ENCODE measurements at places on chromosomes 1 and 21.

- no peak for DNase-seq
Observed at GRCh38 chr1:227748496-227749182, 13.4 kb downstream of the SNAP47 start.

GRCh38 chr21:44052071-44052829 is 40.1 kb downstream of the TRAPPC10 start:
- no peak for DNase-seq

GRCh38 chr1:91054780-91055481 is 33.1 kb upstream of the ZNF644 start:
- no peak for DNase-seq

- DNase-seq, result no peak
Observed at GRCh38 chr1:10877894-10878293, 81.4 kb upstream of the CASZ1 start.

- DNase-seq, result no peak
Observed at GRCh38 chr1:157407917-157408525, 144.3 kb downstream of the FCRL5 start.

- DNase-seq, result no peak
Observed at GRCh38 chr1:179105393-179105792, 23.5 kb downstream of the TOR3A start.

DNA sequence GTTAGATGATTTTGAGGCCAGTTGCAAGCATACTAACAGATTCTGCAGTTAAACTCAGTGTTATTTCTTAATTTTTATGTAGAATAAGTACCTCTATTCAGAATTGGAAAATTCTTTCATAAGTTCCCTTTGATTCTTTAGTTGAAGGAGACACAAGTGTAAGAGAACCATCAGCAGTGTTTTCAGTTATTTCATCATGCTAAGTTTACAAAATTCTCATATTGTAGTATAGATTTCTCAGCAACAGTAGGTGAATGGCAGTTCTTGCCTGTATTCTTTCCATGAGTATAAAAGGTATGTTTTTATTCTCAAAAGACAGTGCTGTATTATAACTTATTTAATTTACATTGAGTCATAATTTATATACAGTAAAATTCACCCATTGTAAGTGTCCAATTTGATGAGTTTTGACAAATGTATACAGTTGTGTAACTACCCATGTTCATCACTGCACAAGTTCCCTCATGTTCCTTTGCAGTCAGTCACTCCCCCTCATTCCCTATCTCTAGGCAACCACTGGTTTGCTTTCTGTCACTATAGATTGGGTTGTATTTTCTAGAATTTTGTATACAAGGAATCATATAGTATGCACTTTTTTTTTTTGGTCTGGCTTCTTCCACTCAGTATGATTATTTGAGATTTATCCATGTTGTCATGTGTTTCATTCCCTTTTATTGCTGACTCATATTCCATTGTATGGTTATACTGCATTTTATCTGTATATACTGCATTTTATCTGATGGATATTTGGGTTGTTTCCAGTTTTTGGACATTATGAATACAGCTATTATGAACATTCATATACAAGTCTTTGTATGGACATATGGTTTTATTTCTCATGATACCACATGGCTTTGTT is 3.9 kb downstream of the RPS6KC1 start:
- no peak for DNase-seq

- DNase-seq, result no peak
Observed at GRCh38 chr1:165612062-165612461, 19.0 kb upstream of the MGST3 start.

DNA sequence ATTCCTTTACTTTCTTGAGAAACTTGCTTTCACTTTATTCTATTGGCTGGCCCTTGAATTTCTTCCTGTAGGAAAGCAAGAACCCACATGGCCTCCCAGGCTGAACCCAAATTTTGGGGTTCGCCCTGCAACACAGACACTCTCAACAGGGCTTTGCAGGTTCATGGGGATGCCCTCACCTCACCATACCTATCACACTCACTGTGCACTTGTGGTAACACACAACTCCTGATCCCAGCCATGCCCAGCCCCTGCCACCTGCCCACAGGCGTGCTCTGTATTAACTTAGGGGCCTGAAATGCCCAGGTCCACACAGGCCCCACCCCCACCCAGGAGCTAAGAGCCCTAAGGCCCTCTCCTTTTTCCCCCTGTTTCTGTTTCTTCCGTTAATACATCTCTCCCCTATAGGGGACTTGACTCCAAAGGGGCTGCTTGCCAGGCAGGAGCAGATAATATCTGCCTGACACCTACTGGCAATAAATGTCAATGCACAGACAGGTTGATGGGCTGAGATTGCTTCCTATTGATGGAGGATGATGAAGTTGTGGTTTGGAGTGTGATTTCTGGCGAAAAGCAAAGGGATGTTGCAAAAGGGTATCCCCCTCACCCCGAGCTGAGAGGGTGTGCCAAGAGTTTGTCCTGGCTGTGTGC is 171.5 kb downstream of the AJAP1 start:
- peak; percentile 17 for DNase-seq

- peak; percentile 26 for DNase-seq
Observed at GRCh38 chr21:33070998-33071769, 1.2 kb downstream of the OLIG1 start.

GRCh38 chr21:16264319-16264718 is 534.5 kb downstream of the USP25 start:
- no peak for DNase-seq

- DNase-seq, result no peak
Observed at GRCh38 chr1:169514566-169515270, 29.0 kb upstream of the SLC19A2 start.

DNA sequence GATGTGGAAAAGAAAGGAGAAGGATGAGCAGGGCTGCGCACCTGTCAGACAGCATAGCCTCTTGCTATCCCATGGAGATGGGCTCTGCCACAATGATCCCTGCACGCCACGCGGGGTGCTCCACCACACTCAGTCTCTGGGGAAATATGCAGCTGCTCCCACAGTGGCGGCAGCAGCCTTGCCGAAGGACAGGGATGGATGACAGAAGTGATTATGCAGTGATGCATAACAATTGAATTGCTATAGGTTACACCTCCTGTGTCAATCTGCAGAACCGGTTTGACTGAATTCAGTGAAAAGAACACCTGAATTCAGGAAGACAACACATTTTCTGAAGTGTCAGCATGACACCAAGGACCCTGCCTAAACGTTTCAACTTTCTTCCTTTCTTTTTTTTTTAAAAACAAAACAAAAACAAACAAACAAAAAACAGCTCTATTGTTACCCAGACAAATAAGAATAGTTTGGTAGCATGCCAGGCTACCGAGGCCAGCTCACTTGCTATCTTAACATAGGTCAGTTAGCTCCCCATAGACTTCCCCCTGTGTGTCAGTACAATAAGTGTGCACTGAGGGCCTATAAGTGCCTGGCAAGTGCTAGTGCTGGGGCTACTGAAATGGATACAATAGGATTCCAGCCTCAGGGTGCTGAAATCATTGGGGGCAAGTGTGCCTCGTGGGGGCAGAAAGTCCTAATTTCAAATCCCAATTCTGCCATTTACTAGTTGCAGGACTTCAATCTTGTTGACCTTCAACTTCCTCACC is 127.6 kb upstream of the LMO4 start:
- DNase-seq, result no peak

DNA sequence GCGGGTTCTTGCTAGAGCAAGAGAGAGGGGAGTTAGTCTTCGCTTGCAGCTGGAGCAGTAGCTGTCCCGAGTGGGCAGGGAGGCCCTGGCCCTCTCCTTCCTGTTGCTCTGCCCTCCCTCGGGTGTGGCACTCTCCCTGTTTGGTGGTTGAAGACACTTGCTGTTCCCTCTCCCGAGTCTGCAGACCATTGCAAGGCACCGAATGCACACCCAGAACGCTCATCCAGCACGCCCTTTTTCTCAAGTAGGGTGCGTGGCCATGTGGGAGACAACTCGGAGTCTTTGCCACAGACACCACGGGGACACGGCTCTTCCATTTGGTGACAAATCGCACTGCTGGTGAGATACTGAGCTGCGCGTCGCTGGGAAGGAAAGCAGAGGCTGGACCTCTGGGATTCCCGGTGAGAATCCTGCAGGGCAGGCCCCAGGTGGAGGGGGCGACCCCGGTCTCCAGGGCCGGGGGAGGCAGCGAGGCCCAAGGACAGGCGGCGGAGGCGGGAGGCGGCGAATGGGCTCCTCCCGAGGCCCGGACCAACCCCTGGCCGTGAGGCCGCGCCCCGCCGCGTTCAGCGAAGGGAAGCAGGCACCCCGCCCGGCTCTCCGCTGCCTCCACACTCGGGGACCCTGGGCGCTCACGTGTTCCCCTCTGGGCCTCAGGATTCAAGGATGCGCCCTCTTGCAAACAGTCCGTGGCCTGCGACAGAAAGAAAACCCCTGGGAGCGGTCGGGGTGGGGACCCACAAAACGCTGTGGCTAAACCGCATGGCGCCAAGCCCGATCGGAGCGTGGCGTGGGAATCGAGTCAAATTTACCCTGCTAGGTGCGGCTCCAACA is 10.4 kb upstream of the TMEM200B start:
- DNase-seq, result no peak

DNA sequence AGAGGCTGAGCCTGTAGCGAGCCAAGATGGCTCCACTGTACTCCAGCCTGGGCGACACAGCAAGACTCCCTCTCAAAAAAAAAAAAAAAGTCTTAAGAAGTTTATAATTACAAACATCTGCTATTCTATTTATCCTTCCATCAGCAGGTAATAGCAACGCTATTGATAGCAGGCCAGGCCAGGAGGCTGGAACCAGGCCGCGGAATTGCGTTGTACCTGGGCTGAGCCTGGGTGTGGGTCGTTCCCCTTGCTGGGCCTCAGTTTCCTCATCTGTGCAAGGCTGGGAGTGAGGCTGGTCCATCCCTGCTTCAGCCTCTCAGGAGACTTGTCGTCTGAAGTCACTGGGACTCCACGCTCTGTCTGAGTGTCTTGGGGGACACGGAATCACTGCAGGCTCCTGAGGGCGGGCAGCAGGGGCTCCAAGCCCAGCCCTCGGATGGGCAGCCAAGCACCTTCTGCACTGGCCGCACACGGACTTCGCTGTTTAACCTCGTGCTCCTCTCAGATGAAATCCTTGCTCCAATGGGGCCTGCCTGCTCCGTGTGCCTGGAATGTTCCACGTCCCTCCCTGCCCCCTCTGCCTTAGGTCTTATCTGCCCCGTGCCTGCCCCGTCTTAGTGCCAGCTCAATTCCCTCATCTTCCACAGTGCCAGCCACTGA is 103.9 kb upstream of the C1orf174 start:
- no peak for DNase-seq

DNA sequence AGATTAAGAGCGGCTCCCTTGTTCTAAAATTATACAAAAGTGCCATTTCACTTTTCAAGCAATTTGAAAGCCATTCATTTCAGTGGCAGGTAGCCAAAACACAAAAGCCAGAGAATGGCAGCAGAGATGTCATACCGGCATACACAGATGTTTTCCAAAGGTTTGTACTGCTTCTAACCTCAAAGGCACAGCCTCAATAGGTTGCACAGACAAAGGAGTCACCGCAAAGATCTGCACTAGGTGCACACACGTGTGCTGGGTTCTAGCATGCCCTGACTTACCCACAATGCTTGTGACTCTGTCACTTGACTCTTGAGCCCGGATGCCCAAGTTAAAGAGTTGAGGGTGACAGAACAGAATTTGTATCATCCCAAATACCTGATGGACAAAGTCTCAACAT is 448.9 kb upstream of the ADGRL2 start:
- no peak for DNase-seq

Data from endothelial cell (in vitro differentiated cells).